ENCODE measurements at places on chromosomes 5 and 9. TPM values are rescaled to one million over a fixed set of nuclear protein-coding genes. Genes with fewer than 3 reads are reported as not detected.

Gene SOHLH1
- not detected for total RNA-seq

GRCh38 chr5:59620535-59621212, 272.9 kb downstream of the PDE4D start:
- no peak for DNase-seq

Gene SPATA31D4
- total RNA-seq, result not detected

Gene IL4
- total RNA-seq, result not detected

Gene CBY3
- not detected for total RNA-seq

DNA sequence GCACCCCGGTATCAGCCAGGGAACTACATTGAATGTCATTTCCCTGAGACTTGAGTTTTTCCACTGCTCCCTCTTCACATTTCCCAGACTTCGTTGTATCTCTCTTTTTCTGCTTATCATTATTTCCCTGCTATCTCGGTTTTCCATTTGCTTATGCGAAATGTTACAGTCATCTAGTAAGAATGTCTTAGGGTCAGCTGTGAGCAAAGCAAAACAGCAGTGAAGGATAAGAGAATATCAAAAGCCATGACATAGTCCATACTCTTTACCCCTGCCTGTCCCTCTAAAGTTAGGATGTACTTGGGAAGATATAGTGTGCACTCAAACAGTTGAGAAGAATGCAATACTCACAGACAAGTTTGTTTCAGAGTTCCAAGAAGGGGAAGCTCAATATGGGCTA, 88.7 kb downstream of the ITGA1 start:
- DNase-seq, result no peak

Data from spleen (tissue), 13 donors.